ENCODE measurements at places on chromosomes 12 and 14.

DNA sequence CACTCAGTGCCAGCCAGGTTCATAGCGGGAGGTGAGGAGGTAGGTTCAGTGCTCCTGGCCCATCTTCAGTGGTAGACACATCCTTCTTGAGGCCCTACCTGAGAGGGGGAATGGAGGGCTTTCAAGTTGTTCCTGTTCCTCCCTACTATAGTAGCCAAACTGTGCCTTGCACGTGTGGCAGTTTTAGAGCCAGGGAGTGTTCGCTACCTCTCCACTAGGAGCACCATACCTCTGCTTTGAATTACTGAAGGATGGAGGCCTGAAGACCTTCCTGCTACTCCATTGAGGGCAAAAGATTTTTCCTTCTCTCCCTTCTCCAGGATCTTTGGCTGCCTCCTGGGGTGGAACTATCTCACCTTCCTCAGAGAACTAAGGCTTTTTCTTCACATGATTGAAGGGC lies 5.9 kb upstream of the ALG10 start:
- no peak for DNase-seq

- no peak for DNase-seq
These were observed 80.5 kb upstream of the BTG1 start for GRCh38 chr12:92226071-92226661.

- DNase-seq = no peak
These were observed 705 bp upstream of the CHGA start for GRCh38 chr14:92922155-92922735.

- DNase-seq = no peak
These were observed 31.6 kb downstream of the TULP3 start for GRCh38 chr12:2922329-2922728.

GRCh38 chr14:68961781-68962584 lies 17.1 kb downstream of the ACTN1 start:
- no peak for DNase-seq

DNA sequence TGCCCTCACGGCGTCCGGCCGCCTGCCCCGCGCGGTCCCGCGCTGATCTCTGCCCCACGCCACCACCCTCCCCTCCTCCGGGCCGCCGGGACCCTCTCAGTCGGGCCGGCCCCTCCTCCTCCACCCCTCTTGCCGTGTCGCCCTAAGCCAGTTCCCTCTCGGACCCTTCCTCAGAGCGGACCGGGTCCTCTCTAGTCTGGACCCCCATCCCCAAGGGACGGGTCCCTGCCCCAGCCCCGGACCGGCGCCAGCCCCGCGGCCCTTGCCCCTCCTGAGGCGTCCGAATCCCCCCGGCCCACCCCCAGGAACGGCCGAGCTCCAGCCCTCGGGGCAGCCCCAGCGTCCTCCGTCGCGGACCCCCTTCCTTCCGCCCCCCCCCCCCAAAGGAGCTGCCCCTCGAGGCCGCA lies 485 bp downstream of the PPP4R4 start:
- DNase-seq = no peak

DNA sequence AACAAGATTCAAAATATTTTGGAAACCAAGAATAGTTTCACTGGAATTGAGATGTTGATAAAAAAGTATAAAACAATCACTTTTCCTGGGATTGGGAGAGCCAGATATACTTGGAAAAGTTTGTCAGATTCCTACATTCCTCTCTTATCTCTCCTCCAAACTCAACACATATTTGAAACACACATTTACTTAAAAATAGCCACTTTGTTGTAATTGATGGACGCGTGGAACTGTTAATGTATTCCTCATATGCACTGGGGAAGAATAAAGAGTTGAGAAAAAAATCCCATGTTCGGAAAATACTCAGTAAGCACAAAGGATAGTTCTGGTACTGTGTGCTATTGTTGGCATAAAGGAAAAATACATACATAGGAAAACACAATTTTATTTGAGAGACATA lies 195.6 kb upstream of the FLRT2 start:
- no peak for DNase-seq

- DNase-seq = no peak
These were observed 417.1 kb upstream of the CCDC196 start for GRCh38 chr14:66069036-66069435.

- DNase-seq = no peak
These were observed 179.4 kb downstream of the ESR2 start for GRCh38 chr14:64114796-64115195.

DNA sequence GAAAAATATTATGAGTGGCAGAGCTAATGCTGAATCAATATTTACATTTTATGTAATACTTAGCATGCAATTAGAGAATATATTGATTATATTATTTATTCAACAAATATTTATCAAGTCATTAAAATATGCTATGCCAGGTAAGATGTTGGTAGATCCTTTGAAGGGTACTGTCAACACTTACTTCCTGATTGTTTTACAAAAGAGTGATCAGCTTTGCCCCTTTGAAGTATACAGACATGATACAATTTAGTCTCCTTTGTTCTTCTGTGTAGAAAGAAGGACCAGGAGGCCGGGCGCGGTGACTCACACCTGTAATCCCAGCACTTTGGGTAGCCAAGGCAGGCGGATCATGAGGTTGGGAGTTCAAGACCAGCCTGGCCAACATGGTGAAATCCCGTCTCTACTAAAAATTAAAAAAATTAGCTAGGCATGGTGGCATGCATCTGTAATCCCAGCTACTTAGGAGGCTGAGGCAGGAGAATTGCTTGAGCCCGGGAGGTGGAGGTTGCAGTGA lies 73.9 kb upstream of the IFNG-AS1 start:
- DNase-seq = no peak

DNA sequence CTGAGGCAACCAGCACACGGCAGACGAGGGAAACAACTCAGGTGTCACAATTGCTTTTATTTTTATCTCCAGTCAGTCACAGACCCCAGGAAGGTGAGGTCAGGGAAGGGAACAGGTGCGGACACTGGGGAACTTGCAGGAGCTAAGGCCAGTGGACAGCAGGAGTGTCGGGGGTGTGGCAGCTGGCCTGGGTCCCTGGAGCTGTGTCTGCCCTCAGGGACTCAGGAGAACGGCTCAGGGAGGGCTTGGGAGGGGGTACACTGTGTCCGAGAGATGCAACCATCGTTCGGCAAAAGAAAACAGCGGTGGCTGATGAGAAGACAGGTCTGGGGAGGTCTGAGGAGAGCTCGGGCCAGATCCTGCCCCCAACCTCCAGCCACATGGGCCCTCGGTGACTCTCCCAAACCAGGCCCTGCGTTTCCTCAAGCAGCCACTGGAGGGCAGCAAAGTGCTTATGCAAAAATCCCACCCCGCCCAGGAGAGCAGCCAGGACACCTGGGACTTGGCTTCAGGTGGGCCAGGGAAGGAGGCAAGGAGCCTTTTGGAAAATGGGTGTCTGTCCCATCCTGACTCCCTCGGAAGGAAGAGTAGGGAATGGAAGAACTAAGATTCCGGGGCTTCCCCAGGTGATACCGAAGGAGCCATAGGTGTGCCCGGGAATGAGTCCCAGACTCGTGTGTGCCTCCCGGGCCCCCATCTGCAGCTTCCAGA lies 24.1 kb upstream of the BCDIN3D start:
- DNase-seq = peak; percentile 89

GRCh38 chr12:123126294-123127181 lies 24.4 kb downstream of the PITPNM2 start:
- no peak for DNase-seq

- DNase-seq = no peak
These were observed 59.7 kb downstream of the TRPV4 start for GRCh38 chr12:109773384-109774011.

GRCh38 chr12:119179335-119180021 lies 747 bp downstream of the HSPB8 start:
- no peak for DNase-seq

- DNase-seq = no peak
These were observed 603 bp upstream of the LRR1 start for GRCh38 chr14:49598189-49598484.

DNA sequence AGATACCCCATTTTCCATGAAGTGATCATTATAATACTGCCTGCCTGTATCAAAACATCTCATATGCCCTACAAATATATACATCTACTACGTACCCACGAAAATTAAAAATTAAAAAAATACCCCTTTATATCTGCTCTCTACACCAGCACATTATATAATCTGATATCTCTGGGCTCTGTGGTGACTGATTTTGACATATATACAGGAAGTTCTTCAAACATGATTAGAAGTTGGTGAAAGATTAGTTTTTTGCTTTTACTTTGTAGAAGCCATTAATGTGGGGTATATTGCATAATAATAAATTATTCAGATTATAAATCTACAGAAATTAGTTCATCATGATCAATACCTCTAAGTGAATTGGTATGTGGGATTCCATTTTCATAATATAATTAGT lies 126.7 kb upstream of the MDM1 start:
- no peak for DNase-seq

- no peak for DNase-seq
These were observed 16.3 kb downstream of the DYNC1H1 start for GRCh38 chr14:101980700-101981099.

DNA sequence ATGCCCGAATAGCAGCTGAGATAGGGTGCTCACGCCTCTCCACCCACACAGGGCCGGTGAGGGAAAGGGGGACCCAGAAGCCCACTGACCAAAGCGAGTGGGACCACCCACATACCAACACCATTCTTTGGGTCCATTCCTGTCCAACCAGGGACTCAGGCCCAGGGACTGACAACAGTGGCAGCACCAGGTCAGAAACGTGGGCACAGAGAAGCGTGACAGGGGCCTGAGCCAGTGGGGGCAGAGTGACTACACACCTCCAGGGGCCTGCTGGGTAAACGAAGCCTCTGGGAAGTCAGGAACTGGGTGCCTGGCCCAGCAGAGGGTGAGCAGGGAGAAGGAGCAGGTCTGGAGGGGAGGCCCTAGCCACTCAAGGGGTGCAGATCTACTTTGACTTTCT lies 13.7 kb downstream of the SPRYD3 start:
- no peak for DNase-seq

- DNase-seq = peak; percentile 20
These were observed 153.8 kb downstream of the MED13L start for GRCh38 chr12:116123451-116124258.

- no peak for DNase-seq
These were observed 127.3 kb upstream of the SLC38A2 start for GRCh38 chr12:46499901-46500300.

DNA sequence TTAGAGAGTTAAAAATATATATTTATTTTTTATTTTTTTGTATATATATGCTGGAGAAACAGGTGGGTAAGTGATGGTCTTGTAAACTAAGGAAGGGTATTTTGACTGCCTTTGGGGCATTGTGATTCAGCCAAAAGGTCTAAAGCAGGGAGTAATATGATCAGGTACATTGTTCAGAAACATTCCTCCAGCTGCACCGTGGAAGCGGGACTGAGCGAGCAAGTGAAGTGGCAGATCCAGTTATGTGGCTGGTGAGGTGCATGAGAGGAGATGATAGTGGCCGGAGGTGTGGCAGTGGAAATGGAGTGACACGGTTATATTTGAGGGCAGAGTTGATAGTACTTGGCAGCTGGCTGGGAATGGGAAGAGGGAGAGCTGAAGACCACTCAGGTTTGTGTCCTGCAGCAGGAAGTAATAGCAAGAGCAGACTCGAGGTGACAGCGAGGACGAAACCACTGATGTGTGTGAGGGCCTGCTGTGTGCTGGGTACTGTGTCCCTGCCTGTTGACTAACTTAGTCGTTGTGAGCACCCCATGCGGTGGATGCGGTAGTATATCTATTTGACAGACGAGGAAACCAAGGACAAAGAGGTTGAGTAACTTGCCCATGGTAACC lies 39.2 kb downstream of the EID3 start:
- DNase-seq = no peak

DNA sequence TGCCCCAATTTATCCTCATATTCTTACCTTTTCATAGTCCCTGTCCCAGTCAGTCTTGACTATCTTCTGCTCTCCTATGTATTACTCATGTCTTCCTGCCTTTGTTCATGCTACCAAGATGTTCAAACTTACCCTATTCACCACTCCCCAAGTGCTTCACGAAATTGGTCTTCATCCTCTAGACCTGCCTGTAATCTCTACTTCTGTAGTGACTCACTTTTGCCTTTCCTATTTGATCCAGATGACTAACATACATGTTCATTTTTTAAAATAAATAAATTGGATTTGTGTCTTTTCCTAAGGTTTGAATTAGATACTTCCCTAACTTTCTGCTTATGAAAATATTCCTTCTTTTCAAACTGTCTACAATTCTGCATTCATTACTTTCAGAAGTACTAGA lies 107.7 kb upstream of the PPM1H start:
- no peak for DNase-seq
